Activated T-helper 1 cell treated with anti-CD3 and anti-CD28 coated beads, Interleukin-2, amount 50 U/mL, for 16 hours (primary cell): ENCODE measurements at places on chromosomes 2 and 18.

DNA sequence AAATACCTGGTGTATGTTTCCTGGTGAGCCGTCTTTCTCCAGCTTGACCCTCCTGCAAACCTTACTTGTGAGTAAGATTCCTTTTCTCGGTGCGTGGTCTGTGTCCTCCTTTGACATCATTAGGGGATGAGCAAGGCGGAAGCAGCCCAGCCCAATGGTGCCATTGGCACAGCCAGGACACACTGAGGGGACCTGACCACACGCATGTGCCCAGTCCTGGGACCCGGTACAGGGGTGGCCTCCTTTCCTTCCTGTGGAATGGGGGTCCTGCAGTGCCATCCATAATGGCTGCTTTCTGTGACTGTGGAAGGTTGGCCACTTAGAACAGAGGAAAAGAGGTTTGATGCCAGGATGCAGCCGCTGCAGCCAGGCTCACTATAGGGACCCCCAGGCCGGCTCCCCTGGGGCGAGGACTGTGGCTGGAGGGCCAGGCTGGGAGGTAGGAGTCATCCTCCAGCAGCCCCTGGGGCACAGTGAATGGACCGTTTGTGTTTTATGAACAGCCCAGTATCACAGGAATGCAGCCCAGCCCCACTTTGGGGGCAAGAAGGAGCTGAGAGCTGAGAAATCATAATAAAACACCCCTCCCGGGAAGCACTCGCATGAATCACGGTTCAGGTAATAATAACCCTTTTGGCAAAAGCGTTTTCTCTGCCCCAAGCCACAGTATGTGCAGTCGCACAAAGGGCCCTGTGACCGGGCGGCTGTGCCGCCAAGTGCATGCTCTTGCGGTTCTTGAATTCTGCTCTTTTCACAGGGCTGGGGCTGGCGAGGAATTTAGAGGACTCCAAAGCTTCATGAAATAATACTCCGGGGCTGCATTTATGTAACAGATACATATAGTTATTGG lies 73.2 kb downstream of the ASB1 start:
- DNase-seq, result no peak

- DNase-seq, result no peak
These were observed 7.8 kb downstream of the SATB2 start for GRCh38 chr2:199449956-199450355.

DNA sequence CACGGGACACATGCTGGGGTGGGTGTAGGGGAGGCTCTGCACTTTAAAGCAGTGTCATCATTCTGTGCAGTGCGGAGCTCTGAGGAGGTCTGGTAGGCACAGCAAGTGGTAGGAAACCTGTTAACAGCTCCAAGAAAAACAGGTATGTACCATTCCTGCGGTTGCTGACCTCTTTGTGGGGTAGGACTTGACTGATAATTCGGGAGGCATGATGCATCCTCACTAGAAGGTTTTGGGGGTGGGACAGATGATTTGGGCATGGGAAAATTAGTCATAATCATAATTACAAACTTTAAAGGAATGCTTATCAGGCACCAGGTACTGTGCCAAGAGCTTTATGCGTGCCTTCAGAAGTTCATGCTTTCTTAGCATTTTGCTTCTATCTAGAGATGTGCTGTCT lies 9.7 kb downstream of the DOK1 start:
- DNase-seq, result no peak

GRCh38 chr18:75248426-75249174 lies 38.0 kb downstream of the TSHZ1 start:
- DNase-seq, result no peak

DNA sequence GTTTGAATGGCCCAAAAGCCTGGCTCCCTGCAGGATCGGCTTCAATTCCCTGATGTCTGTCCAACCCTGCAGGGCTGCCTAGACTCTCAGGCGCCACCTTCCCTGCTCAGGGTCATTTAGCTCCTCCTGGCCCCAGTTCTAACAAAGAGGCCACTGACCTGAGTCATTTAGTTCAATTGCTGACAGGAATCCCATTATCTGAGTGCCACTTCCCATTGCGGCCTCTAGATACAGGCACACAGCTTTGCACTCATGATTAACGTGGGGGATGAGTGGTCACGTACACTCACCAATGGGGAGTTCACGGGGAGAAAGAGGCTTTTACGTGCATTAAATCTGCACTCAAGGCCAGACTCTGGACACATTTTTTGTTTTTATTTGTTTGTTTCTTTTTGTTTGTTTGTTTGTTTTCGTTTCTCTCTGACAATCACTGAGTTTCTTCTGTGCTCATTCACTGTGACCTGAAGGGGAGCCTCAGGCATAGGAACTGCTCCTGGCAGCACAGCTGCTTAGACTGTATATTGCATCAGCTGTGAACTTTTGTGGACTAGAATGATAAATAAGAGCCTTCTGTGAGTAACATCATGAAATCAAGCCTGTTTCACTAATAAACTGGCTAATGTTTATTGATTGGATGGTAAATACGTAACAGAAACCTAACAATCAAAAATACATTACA lies 118.9 kb upstream of the CTNNA2 start:
- DNase-seq, result no peak

DNA sequence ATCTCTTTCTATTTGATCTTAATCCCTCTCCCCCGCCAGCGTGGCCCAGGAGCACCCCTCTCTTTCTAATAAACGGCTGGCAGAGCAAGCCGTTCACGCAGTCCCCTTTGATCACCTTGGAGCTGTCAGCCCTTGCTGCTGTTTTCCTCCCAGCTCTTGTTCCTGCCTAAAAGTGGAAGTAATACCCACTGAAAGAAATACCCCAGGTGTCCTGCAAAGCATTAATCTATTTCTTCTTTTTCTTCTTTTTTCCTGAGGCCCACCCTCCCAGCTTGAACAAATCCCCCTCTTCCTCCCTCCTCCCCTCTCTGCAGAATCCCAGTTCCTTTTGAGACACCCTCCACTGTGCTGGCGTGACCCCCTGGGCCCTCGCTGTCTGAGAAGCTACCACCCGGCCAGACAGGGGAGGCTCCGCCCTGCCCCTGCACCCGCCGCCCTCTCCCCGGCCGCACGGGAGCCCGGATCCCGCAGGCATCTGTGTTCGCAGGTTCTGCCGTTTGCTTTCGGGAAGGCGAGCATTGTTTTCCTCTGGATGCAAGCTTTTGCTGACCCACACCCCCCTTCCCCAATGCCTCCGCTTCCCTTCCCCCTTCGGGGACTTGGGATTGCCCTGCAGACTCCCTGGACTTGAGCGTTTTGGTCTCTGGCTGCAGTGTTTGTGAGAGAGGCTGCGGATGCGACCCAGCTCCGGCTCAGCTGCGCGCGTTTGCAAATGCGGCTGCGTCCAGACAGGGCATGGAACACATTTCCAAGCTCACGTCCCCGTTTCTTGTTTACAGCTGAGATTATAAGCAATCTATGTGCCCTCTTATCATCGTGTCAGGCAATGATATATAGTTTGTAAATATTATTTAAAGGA lies 631.5 kb downstream of the NYAP2 start:
- DNase-seq, result no peak

- DNase-seq, result no peak
These were observed 2.6 kb downstream of the SLC66A2 start for GRCh38 chr18:79948719-79949411.

DNA sequence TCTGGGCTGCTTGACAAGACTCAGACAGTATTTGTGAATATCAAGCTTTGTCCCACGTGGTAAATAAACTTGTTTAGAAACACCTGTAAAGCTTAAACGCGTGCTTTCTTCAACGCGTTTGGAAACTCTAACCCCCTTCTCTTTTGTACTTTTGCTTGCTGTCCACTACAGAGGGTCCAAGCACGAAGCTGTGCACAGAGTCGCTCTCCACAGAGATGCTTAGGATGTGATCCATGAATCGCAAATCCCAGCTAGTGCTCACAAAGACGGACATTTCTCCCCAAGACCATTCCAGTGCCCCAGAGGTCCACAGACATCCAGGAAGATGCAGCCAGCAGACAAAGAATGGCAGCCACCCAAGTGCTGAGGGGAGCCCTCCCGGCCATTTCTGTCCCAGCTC lies at the start of gene GPR45:
Gene GPR45 (plus strand): TSS at position 301 of the 400 bp plus-strand sequence. CDS start 116 bp downstream, outside the sequence.
- no peak for DNase-seq

- DNase-seq, result peak; percentile 5
These were observed 23.0 kb upstream of the ACTR2 start for GRCh38 chr2:65204461-65205210.

DNA sequence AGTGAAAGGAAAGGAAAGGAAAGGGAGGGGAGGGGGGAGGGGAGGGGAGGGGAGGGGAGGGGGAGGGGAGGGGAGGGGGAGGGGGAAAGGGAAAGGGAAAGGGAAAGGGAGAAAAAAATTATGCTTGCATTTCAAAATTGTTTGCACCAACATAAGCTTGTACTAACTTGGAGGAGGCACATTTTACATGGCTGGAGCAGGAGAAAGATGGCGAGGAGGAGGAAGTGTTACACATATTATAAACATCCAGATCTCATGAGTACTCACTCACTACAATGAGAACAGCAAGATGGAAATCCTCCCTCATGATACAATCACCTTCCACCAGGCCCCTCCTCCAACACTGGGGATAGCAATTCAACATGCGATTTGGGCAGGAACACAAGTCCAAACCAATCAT lies 660.2 kb upstream of the CDH2 start:
- no peak for DNase-seq

DNA sequence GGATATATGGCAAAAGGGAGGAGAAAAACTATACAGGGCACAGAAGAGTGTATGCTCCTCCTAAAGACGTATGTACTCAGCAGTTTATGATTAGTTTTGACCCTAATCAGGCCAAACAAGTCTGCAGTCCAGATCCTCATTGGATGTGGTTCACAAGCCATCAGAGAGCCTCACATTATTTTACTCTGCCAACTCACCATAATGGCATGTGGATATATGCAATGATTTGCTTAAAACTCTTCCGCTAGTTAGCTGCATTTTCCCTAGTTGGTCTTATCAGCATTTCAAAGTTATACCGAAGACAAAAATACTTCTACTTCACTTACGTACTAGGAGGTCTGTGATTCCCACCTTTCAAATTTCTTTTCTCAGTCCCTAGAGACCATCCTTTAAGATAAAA lies 198.4 kb downstream of the CMPK2 start:
- no peak for DNase-seq
